NCI-H1694 (cell line): ENCODE measurements at places on chromosomes 16 and 17.
A peak's percentile ranks its signal among the peaks of the same experiment; 100 is the strongest.

DNA sequence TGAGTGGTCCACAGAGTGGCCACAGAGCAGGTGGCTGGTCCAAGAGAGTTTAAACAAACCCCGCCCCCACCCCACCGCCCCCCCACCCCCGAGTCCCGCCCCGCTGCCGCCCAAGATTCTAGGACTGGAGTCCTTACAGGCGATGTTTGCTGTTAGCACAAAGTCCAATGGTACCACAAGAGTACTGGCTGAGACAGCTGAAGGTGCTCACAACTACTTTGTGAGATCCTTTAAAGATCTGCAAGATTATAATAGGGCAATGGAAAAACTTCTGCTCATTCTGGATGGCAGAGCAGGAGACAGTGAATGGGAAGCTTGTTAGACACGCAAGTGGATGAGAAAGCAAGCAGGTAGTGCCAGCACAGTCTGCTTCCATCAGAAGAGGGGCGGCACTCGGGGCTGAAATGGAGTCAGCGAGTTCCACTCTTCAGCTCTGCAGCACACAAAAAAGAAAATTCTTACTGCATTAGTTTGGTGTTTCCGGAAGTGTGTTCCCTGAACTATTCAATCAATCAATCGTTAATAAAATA is 4.7 kb upstream of the TEKT3 start:
- no peak for DNase-seq

GRCh38 chr16:261031-261691 is 14.6 kb downstream of the RGS11 start:
- peak; percentile 44 for DNase-seq

DNA sequence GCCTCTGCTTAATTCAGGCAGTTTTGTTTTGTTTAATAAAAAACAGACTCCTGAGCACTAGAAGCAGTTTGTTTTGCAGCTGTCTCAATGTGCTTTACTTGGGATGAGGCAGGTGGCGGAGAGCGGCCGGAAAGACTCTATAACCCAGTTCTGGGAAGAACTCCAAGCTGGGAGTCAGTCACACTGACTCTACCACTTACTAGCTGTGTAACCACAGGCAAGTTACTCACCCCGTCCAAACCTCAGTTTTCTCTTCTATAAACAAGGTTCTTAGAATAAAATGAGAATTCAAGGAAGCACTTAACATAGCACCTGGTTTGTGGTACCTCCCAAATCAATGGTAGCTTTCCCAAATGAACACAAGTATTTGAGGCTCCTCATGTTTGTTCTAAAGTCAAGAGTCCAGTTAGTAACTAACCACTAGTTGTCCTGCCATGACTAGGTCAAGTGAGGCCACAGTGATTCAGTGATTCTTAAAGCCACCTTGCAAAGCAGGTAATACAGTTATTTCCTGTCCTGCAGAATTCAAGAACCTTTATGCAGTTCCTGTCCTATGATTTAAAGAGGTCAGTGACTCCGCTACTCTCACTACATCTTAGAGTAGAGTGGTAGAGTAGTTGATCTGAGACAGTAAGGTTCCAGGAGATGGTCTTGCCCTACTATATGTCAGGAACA is 2.7 kb downstream of the TXNDC17 start:
- no peak for DNase-seq

DNA sequence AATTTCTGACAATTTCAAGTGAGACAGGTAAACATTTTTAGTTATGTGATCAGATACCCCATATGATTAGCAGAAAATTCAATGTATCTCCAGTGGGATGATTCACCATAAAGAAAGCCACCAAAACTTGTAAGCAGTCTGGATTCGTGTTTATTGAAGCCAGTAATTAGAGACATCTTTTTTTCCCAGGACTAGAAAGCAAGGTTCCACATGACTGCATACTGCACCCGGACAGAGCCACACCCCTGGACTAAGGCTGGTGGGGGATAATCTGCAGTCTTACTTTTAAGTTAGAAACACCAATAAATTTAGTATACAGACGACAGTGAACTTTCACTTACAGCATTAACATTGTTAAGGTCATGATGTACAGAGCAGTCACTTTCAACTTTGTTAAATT is 24.2 kb upstream of the CMTM4 start:
- no peak for DNase-seq

DNA sequence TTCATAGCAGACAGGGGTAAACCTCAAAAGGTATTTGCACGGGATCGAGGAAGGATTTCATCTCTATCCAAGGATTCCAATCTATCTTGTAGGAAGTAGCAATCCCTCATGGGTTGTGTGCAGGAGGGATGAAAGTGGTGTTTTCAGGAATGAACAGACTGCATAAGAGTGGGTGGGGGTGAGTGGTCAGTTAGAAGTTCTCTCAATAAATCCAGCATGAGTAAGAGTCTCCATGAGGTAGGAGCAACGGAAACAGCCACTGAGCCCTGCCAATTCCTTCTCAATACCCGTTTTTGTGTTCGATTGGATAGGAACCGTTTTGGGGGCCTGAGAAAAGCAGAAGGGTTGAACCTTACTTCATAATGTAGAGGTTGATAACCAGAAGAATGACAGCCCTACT is 375.6 kb downstream of the SOX9 start:
- DNase-seq = no peak

DNA sequence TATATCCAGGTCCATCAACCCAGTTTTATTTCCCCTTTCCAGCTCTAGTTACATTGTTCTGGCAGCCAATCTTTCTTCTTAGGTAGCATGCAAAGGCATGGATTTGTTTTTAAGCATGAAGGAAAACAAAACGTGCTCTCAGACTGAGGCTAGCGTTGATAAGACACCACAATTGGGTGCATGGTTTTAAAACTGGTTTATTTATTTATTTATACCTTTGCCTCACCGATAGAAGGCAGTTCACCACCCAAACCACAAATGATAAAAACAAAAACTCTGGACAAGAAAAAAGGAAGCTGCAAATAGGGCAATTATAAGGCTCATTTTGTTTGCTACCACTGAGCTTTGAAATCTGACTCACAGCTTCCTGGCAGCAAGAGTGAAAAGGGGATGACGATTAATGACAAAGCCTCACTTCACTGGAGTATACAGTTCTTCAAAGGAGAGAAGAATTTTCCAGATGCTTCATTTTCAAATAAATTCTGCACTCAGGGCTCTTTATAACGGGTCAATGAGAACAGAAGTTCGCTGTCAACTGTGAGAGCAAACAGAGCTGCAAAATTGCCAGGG is 278.4 kb upstream of the IRX5 start:
- DNase-seq = no peak

- DNase-seq = no peak
These were observed 5.0 kb downstream of the RSPRY1 start for GRCh38 chr16:57191056-57191571.

GRCh38 chr16:2511128-2511800 is 2.5 kb upstream of the ATP6V0C start:
- DNase-seq = no peak

- DNase-seq = no peak
These were observed 163.3 kb downstream of the KCNJ2 start for GRCh38 chr17:70332356-70333210.
